ENCODE measurements at places on chromosomes 12 and 14.

GRCh38 chr12:102437511-102437910 is 42.9 kb downstream of the IGF1 start:
- no peak for DNase-seq

- no peak for DNase-seq
Observed at GRCh38 chr12:89657066-89657465, 51.6 kb downstream of the ATP2B1 start.

DNA sequence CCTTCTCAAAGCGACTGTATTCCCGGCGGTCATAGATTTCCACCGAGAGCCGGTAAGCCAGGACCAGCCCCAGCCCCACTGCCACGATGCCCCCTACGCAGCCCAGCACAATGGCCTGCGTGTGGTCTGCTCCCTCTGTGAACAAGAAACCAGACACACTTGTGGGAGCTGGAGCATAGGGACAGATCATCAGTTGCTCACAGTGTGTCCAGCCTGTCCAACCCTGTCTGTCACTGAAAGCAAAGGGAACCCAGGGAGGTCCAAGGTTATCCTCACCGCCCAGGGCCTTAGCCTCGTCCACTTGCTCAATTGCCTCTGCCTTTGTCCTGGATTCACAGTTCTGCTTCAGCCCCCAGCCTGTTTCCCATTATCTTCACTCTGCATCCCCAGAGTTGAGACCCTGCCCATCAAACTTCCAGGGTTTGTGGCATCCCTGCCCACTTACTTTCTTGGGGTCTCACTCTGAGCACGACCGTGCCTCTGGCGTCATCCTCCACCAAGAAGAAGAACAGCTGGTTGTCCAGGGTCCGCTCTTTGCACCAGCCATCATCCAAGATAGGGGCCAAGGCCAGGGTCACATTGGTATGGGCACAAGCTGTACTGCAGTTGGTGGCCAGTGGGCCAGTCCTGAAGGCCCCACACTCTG is 11.3 kb upstream of the CSAD start:
- DNase-seq, result no peak

- DNase-seq, result no peak
Observed at GRCh38 chr12:10716277-10716676, 6.8 kb downstream of the YBX3 start.

GRCh38 chr12:31325524-31325875 is 450 bp downstream of the SINHCAF start:
- no peak for DNase-seq

- DNase-seq, result no peak
Observed at GRCh38 chr12:15939111-15939510, 28.0 kb downstream of the DERA start.

GRCh38 chr12:88921890-88922532 is 341.7 kb upstream of the KITLG start:
- DNase-seq, result no peak

- DNase-seq, result no peak
Observed at GRCh38 chr12:27772328-27773049, 7.5 kb upstream of the KLHL42 start.
